ENCODE measurements at places on chromosomes 4 and X.

- no peak for DNase-seq
Measured at GRCh38 chrX:71638409-71638808, 20.1 kb upstream of the CXCR3 start.

DNA sequence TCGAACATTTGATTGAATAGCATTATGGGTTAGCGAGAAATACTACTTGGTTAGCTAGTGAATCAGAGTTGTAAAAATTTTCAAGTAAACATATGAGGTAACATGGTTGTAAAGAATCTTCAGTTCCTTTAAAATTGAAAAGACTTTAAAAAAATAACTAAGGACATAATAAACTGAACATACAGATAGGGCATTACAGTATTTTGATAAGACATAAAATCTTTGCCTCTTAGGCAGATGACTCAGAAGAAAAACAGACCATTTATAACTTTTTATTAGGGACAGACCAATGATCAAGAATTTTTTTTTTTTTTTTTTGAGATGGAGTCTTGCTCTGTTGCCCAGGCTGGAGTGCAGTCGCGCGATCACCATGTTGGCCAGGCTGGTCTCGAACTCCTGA is 43.1 kb downstream of the PNMA5 start:
- no peak for DNase-seq

DNA sequence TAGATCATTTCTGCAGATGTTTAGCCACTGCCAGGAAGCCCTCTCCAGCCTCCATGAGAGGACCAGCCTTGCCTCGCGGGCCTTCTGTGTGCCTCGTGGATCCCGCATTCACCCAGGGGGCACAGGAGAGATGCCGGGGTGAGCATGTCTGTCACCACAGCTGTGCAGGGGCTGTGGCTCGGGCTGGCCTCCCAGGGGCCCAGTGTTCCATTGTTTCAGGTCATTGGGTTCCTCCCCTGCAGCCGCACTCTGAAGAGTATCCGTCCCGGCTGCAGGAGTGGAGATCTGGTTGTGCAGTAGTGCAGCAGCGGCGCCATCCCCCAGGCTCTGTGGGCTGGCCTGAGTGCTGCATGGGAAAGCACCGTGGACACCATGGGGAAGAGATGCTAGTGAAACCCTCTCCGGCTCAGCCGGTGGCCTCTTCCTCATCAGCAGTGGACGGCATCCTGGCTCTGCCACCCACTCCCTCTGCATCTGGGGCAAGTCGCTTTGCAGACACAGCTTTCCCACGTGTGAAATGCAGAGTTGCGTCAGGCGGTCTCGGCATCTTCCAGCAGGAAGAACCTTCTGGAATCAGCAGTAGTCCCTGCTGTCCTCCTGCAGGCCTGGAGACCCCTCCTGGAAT is 29.1 kb downstream of the TBC1D14 start:
- DNase-seq: no peak

GRCh38 chr4:55499495-55499894 is 47.2 kb downstream of the CLOCK start:
- DNase-seq: no peak

- no peak for DNase-seq
Measured at GRCh38 chr4:67933755-67934154, 29.5 kb downstream of the TMPRSS11A start.

- no peak for DNase-seq
Measured at GRCh38 chrX:1325515-1326116, 11.0 kb upstream of the IL3RA start.

- no peak for DNase-seq
Measured at GRCh38 chr4:30610361-30610760, 109.8 kb upstream of the PCDH7 start.

DNA sequence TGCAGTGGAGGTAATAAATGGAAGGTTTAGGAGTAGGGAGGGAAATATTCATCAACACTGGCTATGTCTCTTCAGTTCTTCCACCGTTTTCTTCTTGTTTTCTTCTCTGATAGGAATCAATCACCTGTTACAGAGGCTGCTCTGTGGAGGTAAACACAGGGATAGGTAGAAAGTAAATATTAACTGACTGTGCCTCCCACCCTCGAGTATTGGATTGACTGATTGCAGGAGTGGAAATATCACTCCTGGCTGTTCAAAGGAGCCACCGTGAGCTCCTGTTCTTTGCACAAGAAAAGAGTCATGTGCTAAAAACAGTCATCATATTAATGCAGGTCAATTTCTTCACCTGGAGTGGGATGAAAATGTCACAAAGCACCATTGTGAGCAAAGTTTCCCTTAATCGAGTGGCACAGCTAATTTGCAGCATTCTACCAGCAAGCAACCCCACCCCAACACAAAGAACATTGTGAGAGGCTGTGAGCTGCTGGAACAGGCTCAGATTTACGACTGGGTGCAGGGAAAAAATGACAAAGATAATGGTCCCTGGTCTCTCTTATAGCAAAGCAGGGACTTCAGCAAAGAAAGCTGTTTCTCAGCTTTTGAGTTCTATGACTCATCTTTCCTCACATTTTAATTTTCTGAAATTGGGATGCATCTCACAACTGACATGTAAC is 113.7 kb upstream of the TSPAN5 start:
- DNase-seq: no peak

GRCh38 chr4:126888968-126889367 is 743.8 kb upstream of the INTU start:
- DNase-seq: peak; percentile 53

GRCh38 chrX:110322603-110323002 is 4.7 kb upstream of the AMMECR1 start:
- peak; percentile 40 for DNase-seq

DNA sequence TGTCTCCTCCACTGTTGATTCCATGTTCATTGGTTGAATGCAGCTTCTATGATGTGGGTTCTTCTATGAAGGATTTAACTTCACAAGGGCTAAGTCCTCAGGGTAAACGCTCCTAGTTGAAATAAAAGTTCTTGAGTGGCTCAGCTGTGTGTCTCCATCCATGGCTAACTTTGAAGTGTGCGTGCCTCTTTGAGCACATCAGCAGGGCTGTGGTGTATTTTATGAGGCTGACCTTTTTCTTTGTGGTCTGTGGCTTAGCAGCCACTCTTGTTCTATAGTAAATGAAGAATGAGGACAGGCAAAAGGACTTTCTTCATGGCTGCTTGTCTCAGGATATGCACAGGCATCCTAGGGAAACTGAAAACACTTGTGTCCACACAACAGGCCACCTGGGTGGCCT is 88.5 kb downstream of the KIT start:
- DNase-seq: peak; percentile 80

DNA sequence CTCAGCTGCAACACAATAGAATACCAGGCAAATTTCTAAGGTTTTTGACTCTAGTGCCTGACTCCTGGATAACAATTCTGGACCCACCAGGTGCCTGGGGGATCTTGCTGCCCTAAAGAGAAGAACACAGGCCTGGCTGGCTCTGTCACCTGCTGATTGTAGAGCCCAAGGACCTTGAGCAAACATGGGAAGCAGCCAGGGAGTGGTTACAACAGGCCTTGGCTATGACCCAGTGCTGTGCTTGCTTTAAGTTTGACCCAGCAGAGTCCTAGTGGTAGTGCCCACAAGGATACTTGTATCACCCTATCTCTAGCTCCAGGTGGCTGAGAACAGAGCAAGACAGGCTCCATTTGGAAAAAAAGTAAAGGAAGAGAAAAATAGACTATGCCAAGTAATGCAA is 176.8 kb upstream of the DCAF12L2 start:
- DNase-seq: no peak

DNA sequence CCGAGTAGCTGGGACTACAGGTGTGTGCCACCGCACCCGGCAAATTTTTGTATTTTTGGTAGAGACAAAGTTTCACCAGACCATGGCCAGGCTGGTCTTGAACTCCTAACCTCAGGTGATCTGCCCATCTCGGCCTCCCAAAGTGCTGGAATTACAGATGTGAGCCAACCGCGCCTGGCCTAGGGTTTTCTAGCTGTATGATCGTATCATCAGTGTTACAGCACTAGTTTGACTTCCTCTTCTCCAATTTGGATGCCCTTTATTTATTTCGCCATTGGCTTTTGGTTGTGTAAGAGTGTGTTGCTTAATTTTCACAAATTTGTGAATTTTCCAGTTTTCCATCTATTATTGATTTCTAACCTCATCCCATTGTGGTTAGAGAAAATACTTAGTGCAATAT is 5.2 kb downstream of the TKTL1 start:
- DNase-seq: no peak

DNA sequence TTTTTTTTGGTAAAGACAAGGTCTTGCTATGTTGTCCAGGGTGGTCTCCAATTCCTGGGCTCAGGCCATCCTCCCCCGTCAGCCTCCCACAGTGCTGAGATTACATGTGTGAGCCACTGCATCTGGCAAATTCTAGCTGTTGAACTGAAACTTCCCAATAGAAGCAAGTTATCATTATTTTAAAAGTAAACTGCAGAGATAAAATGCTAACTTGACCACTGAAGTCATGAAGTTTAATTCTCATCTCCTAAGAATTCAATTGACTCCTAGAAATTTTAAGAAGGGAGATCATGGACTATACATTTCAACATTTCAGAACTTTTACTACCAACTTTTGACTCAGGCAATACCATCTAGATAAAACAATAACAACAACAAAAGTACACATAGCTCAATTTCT is 11.7 kb upstream of the EXOSC9 start:
- DNase-seq: peak; percentile 50

- DNase-seq: no peak
Measured at GRCh38 chr4:41820473-41820872, 71.9 kb upstream of the PHOX2B start.

- peak; percentile 56 for DNase-seq
Measured at GRCh38 chrX:3567686-3568085, 145.8 kb downstream of the PRKX start.

- no peak for DNase-seq
Measured at GRCh38 chr4:169841776-169842175, 84.0 kb upstream of the HPF1 start.

GRCh38 chrX:156003486-156004185 is 6.1 kb downstream of the IL9R start:
- DNase-seq: no peak

DNA sequence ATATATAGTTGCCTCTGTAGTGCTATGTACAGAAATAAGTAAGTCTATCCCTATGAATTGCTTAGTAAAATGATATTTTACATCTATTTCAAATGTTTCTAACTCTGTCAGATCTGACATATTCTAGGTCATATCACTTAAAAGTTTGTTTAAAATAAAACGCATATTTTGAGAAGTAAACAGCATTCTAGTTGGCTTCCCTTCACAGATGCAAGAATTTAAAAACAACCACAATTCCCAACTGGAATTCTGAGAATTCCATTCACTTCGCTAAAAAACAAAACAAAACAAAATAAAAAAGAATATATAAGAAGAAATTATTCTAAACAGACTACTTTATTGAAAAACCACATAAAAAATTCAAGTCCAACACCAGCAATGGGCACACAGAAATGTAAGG is 126.0 kb downstream of the PPP3CA start:
- peak; percentile 50 for DNase-seq

GRCh38 chrX:137482136-137482535 is 83.8 kb upstream of the ZIC3 start:
- DNase-seq: no peak

- peak; percentile 43 for DNase-seq
Measured at GRCh38 chr4:139902321-139903320, 237.0 kb downstream of the MGST2 start.

GRCh38 chrX:136880003-136880451 is 498 bp downstream of the RBMX start:
- no peak for DNase-seq

GRCh38 chr4:1021386-1022050 is 10.1 kb downstream of the FGFRL1 start:
- DNase-seq: no peak

DNA sequence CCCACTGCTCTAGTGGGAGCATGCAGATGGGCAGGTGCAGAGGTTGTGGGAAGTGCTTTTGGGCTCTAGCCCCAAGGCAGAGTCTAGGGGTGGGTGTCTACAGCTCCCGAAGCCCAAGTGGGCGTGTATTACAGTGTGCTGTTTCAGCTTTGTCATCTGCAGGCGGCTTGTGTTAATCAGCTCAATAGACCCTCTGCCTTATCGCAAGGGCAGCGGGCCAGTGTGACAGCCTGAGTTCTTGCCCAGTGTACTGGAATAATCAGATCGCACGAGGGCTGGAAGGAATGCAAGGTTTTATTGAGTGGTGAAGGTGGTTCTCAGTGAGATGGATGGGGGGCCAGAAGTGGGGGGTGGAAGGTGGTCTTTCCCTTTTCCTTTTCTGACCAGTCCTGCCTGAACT is 529.4 kb upstream of the AMOT start:
- no peak for DNase-seq

- DNase-seq: no peak
Measured at GRCh38 chr4:28354880-28355656, 1494.4 kb downstream of the STIM2 start.

DNA sequence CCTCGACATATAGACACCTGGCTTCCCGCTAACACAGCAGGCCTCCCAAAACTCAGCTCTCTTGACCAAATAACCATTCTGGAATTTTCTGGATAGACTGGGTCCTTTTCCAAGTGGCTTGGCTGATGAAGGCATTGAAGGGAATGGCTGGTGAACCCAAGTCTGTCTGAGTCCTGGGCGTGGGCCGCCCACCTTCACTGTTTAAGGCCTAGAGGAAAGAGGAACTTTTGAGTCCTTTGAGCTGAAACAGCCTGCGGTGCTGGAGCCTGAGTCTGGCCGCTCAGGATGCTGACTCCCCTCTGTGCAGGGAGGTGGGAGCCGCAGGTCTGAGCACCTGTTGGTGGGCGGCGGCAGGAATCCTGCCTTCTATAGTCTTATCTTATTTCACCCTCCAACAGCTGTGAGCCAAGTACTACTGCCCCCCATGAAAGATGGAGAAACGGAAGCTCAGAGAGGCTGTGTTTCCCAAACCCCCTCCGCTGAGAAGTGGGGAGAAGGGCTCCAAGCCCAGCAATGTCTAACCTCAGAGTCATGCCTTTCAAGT is 23.4 kb downstream of the ACOX3 start:
- no peak for DNase-seq

DNA sequence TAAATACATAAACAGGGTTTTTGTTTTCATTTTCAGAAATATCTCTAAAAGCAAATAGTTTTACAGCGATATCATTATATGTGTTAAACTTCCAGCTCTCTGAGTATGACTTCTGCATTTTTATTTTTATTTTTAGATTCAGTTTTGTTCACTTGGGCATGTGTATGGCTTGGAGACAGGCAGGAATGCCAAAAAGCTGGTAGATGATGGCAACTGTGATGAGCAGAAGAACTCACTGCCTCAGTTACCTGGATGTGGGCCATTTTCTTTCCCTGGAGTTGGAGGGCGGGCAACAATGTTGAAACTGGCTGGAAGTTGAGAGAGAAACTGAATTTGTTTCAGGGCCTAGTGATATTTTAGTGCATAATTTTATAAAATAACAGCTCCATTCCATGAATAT is 266.4 kb downstream of the ARHGAP24 start:
- no peak for DNase-seq

Data from AG10803 (cell line).